ENCODE measurements at places on chromosomes 5 and 9.

DNA sequence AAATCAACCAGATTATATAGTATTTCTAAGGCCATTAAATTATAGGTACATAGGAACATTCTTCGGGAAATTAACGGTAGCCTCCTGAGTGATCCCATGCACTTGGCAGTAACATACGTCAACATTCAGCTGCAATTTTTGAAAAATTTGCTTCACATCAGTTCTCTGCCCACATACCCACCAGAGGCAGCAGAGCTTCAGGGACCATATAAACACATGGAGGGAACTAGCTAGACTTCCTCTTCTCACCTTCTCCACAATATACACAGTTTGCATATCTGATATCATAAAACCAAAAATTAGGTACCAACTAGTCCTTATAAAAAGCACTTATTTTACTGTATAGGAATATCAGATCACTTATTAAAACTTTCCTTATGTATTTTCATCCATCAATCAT lies 4.8 kb downstream of the PSIP1 start:
- no peak for DNase-seq

- DNase-seq = no peak
Observed at GRCh38 chr9:98406469-98406868, 151.0 kb upstream of the TBC1D2 start.

DNA sequence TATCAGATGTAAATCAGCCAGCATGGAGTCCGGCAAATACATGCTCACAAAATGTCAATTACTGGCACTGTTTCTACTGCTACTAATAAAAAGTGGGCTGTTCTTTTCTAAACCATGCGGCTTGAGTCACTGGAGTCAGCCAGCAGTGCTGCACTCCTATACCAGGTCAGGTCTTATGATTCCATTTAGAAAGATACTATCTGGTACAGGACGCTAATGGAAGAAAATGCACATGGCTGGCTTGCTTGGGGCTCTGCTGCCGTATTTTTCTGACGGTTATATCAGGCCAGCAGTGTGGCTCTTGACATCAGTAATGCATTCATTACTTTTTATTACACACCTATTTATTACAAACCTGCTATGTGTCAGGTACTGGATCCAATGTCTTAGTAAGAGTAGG lies 74.3 kb downstream of the NDFIP1 start:
- DNase-seq = no peak

- DNase-seq = no peak
Observed at GRCh38 chr9:103900466-103900865, 193.6 kb upstream of the SMC2 start.

GRCh38 chr9:74132986-74133385 lies 364.1 kb upstream of the RORB start:
- no peak for DNase-seq

GRCh38 chr9:27059412-27059811 lies 49.6 kb upstream of the TEK start:
- DNase-seq = no peak

GRCh38 chr5:570446-570845 lies 41.7 kb upstream of the CEP72 start:
- DNase-seq = no peak

- DNase-seq = no peak
Observed at GRCh38 chr5:77641963-77642737, 3.6 kb upstream of the OTP start.

DNA sequence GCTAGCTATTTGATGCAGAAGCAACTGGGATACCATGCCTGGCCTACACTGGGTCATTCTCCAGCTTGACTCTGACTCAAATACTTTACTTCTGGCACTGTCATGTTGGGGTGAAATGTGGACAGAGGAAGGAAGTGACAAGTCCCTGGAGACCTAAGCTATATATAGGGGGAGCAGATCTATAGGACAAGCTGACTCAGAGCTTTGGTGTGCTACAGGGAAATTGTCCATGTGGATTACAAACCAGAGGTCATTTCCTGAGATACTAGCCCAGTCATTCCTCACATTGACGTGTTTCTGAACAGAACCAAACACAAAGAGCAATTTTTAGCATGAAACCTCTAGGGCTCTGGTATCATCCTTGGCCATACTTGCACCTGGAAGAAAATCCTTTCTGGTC lies 531.6 kb upstream of the CLINT1 start:
- DNase-seq = no peak

GRCh38 chr9:91359734-91360470 lies 1.8 kb downstream of the AUH start:
- no peak for DNase-seq

- DNase-seq = no peak
Observed at GRCh38 chr9:13131416-13131815, 148.1 kb downstream of the MPDZ start.

GRCh38 chr9:115943431-115944165 lies 210.0 kb upstream of the PAPPA start:
- no peak for DNase-seq

- DNase-seq = no peak
Observed at GRCh38 chr9:106874652-106875051, 11.7 kb downstream of the ZNF462 start.

- no peak for DNase-seq
Observed at GRCh38 chr5:153953411-153953810, 85.3 kb downstream of the FAM114A2 start.

DNA sequence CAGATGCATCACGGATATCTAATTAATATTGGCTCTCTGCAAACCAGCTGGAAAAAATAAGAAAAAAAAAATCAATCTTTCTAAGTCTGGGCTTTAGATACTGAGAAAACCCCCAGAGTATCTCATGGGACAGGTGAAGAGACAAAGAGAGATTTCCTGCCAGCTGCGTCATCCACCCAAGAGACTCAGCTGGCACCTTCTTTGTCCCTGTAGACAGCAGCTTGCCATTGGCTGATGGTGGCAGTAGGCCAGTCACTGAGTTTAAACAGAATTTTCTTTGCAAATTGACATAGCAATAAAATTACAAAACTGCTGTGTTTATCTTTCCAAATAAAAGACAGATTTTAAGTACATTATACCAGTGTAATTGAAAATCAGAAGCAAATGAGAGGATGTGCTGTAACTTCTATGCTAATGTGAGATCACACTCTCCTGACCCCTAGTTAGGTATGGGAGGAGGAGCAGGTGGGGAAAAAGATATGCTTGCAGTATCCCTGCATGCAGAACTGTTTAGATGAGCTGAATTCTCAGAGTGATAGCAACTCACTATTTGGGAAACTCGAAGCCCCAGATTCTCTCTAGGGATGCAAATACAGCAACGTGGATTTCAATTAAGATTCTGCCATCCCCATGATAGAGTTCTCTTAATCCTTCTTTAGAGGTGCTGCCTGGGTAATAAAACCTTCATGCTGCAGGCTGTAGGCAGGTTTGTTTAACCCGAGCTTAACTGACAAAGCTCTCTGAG lies 72.2 kb downstream of the NMUR2 start:
- DNase-seq = no peak

DNA sequence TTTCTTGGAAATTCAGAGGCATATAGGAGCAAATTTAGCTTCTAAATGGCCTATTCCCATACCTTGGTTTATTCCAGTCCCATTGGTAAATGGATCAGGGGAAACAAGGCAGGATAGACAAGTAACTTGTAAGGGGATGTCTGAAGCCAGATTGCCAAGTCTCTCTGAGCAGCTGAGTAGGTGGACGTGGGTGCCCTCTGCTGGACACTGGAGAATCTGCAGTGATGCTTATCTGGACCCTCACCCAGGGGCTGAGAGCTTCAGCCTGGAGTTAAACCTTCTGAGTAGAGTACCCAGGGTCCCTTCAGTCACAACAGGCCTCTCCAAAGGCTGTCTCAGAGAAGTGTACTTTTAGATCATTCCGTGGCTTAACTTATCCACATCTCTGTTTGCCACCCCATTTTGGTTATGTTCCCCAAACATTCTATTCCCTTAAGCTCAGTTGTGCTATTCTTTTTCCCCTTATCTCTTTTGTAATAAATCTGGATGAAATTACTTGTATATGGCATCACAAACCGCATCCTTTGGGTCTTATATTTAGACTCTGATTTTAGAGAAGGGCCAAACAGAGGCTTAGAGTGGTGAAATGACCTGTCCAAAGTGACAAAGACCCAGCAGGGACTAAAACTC lies 218.3 kb upstream of the GLRA1 start:
- DNase-seq = peak; percentile 46

- no peak for DNase-seq
Observed at GRCh38 chr5:38660194-38660668, 103.8 kb upstream of the LIFR start.

DNA sequence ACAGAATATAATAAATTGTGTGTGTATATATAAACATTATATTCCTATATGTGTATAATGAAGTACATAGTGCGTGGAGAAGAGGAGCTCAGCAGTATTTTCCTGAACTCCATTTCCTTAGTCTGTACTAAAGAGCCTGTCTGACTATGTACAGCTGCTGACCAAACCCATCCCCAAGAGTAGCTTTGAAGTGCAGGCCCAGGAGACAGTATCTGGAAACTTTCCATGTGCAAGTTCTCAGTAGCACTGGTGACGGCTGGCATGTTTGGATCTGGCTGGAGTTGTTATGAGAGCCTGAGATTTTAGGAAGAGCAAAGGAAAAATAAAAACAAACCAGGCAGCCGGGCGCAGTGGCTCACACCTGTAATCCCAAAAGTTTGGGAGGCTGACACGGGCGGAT lies 244.2 kb downstream of the RFK start:
- DNase-seq = no peak

DNA sequence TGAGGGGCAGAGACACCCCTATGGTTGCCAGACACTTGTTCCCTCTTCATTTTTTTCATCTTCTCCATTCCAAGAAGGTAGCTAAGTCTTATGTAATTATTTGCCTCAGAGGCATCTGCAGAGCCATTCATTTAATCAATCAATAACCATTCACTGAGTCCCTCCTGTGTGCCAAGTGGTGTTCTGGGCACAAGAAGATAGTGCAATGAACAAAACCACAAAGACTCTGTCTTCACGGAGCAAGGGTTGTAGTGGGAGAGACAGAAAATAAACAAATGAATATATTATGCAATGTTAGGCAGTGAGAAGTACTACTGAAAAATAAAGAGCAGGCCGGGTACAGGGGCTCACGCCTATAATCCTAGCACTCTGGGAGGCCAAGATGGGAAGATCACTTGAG lies 41.4 kb upstream of the CTNNA1 start:
- DNase-seq = no peak

- DNase-seq = no peak
Observed at GRCh38 chr9:98083566-98084183, 27.1 kb downstream of the NANS start.

GRCh38 chr9:34572092-34572491 lies 17.4 kb downstream of the CNTFR start:
- no peak for DNase-seq

DNA sequence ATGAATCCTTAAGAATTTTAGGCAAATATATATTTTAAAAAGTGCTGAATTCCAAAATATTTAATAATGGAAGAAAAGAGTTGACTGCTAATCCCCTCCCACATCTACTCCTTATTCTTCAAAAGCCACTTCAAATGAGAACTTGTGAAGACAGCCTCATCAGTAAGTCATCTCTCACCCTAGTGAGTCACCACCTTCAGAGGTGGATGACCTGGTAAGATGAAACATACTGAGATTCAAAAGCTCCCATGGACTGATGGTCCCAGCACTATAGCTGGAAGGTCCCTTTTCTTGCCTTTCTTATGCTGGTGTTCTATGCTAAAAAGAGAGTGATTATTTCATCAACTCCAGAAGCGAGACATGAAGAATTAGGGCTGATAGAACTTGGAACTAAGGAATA lies 37.8 kb upstream of the SPDL1 start:
- no peak for DNase-seq

DNA sequence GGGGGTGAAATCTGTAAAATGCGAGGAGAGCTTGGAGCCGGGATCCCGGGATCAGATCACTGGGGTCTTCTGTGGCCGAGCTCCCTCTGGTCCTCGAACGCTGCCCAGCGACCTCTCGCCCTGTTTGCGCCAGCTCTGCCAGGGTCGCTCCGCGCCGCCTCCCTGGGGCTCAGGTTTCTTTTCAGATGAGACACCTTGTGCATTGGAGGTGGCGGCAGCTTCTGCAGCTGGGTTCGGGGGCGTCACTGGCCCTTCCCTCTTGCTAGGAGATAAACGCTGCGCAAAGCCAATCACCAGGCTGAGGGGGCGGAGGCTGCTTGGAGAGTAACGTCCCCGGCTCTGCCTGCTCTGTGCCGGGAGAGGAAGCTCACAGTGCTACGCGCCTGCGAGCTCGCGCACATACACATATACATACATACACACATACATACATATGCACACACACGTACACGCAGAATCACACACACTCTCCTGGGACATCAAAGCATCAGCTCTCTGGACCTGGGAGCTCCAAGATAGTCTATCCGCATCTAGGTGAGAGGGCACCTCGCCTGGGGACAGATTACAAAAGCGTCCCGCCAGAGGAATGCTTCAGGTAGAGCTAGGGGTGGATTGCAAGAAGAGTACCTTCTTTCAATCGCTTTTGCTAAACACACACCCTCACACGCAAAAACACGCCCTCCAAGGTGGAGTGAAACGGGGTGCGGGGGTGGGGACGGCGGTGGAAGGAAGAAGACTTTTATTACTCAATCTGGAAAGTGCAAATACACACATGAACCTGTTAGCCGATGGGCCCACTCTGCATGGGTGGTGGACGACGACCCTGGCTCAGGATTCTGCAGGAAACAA lies at the start of gene ST8SIA4:
ST8SIA4 (minus strand) TSS at position 244 of the 849 bp plus-strand sequence. CDS start 327 bp downstream, outside the sequence.
- DNase-seq = peak; percentile 88

GRCh38 chr5:19608444-19609002 lies 379.5 kb downstream of the CDH18 start:
- DNase-seq = no peak

DNA sequence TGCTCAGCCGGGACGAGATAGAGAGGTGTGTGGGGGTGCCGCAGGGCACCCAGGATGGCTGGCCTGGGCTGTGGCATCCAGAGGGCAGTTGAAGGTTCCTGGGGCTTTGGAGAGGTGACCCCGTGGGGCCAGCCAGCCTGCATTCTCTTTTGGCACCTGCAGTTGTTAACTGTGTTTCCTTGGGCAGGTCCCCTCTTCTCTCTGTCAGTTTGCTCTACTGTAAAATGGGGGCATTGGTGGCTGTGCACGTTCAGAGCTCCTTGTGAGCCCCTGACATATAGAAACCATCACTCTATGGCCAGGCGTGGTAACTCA lies 8.5 kb downstream of the ZDHHC12 start:
- no peak for DNase-seq

GRCh38 chr5:136906545-136906944 lies 541.2 kb upstream of the TRPC7 start:
- DNase-seq = no peak

- no peak for DNase-seq
Observed at GRCh38 chr5:159339460-159339859, 9.2 kb upstream of the IL12B start.

GRCh38 chr5:10702040-10702629 lies 58.9 kb downstream of the DAP start:
- no peak for DNase-seq

DNA sequence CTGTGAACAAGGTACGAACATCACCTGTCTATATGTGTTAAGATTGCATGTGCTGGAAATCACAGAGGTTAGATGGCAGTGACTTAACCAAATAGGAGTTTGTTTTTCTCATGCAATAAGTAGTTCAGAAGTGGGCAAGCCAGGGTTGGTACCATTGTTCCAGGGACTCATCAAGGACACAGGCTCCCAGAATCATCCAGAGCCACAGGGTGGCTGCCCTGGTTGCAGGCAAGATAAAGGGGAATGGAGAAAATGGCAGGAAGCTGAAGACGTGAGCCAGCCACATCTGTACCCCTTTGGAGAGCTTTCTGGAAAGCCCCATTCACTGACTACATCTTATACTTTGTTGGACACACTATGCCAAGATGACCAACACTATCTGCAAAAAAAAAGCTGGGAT lies 126.0 kb upstream of the IL12B start:
- no peak for DNase-seq
